ENCODE measurements at places on chromosomes 3 and 15. TPM values are rescaled to one million over a fixed set of nuclear protein-coding genes. Genes with fewer than 3 reads are reported as not detected.

The GOLGA6D gene
- total RNA-seq: not detected

DNA sequence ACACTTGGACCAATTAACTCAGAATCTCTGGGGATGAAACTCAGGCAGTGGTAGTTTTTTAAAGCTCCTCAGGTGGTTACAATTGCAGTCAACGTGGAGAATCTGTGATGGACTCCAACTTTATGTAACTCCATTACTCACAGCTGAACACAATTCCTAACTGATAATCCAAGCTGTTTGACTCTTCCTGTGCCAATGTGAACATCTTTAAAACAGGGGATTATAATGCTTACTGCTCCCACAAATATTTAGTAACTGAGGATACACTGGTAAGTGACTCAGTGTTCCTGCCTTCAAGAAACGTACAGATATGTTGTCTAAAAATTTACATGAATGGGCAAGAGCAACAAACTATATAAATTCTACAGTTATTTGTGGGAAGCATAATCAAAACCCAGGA, 85.6 kb downstream of the OSBPL10 start:
- DNase-seq: no peak

DNA sequence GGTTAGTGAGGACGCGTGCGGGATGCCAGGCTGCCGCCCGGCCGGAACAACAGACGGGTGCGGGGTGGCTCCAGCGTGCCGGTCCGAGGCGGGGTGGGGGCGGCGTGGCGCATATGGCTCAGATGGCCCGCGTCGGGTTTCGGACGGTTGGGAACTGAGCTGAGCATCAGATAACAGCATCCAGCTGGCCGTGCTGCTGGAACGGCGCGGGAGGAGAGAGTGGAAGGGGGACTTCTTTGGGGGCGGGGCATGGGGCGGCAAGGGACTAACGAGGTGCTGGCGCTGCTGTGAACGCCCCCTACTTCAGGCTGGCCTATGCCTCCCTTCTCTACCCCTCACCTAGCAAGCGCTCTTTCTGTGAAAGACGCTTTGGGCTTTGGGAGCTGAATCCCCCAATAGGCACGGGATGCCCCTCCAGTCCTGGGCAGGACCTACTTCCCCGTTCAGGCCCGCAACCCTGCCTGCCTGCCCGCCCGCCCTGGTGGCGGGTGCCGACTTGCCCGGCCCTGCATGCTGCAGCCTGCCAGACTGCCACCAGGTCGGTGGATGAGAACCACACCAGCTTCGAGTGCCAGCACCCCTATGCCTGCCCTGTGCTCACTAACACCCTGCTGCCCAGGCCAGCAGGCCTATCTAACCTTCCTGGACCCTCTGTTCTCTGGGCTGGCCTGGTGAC, 542 bp downstream of the INKA1 start:
- DNase-seq: no peak

GRCh38 chr15:66131200-66131599, 122.3 kb downstream of the MEGF11 start:
- no peak for DNase-seq

DNA sequence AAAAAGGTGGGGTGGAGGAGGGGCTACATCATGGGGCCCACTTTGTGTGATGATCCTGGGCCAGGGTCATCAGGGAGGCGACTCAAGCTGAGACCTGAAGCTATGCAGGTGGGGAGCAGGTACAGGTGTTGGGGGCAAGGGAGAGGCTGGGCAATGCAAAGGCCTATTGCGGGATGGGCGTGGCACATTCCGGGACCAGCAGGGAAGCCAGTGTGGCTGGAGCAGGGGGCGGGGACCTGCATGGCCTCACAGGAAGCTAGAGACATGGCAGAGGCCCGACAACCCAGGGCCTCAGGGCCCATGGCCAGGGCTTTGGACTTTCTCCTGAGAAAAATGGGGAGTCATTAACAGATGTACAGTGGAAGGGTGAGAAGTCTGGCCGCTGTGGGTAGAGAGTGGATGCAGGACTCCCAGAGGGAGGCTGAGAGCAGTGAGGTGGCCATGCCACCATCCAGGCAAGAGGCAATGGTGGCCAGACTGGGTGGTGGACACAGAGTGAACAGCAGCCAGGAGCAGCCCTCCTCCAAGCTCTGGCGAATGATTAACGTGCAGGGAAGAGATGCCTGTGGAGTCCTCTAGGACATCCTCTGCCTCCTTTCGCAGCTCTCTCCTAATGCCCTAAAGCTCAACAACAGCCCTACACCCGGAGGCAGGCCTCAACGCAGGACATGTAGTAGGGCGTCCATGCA, 122.6 kb upstream of the ATP2B2 start:
- peak; percentile 47 for DNase-seq

The PARL gene
- total RNA-seq: 57.2 TPM

The IDH3A gene
- total RNA-seq: 370 TPM

- peak; percentile 94 for DNase-seq
Measured at GRCh38 chr3:194141415-194142155, 5.6 kb downstream of the HES1 start.

All from cardiac septum (tissue), 1 donor.